ENCODE measurements at places on chromosomes 3 and 15. TPM values are rescaled to one million over a fixed set of nuclear protein-coding genes. Genes with fewer than 3 reads are reported as not detected.

The SOX14 gene
- total RNA-seq: not detected

GRCh38 chr3:125960456-125961288 is 8.3 kb upstream of the ROPN1B start:
- DNase-seq: no peak

GRCh38 chr15:98914626-98915025 is 93.0 kb downstream of the PGPEP1L start:
- DNase-seq: no peak

The FBXO40 gene
- not detected for total RNA-seq

DNA sequence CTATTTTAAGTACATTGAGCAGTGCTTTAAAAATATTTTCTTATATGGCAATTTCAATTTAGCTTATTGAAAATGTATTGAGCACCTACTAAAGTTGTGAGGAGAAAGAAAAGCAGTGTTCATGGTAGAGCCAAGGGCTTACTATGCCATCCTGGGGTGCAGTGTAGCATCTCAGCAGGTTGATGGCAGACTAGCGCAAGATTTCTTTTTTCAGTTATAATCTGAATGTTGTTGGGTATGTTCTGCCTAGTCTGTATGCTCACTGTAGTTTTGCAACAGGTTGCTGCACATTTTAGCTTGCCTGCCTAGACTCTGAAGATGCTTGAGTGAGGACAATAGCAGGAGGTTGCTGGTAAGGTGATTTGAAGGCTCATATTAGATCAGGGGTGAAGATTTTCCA is 103.1 kb upstream of the UNC13C start:
- DNase-seq: no peak

The PROS1 gene
- 1.4 TPM for total RNA-seq

GRCh38 chr15:65056868-65057548 is 10.8 kb downstream of the RASL12 start:
- no peak for DNase-seq

The BLM gene
- total RNA-seq: 0.88 TPM

Data from pancreas (tissue), 10 donors.